Aorta (tissue), 5 donors: ENCODE measurements at places on chromosomes 3 and 15.
A peak's percentile ranks its signal among the peaks of the same experiment; 100 is the strongest.

GRCh38 chr3:24843955-24844354 lies 349.3 kb upstream of the THRB start:
- DNase-seq = no peak

DNA sequence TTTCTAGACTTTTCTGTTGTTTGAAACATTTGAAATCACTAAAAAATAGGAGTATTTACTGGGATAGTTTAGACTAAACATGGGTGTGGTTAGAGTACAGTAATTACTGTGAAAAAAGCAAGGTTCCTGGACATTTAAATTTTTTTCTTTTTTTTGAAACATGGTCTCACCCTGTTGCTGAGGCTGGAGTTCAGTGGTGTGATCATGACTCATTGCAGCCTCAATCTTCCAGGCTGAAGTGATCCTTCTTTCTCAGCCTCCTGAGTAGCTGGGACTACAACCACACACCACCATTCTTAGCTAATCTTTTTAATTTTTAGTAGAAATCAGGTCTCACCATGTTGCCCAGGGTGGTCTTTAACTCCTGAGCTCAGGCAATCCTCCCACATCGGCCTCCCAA lies 20.4 kb upstream of the CELF6 start:
- DNase-seq = no peak

DNA sequence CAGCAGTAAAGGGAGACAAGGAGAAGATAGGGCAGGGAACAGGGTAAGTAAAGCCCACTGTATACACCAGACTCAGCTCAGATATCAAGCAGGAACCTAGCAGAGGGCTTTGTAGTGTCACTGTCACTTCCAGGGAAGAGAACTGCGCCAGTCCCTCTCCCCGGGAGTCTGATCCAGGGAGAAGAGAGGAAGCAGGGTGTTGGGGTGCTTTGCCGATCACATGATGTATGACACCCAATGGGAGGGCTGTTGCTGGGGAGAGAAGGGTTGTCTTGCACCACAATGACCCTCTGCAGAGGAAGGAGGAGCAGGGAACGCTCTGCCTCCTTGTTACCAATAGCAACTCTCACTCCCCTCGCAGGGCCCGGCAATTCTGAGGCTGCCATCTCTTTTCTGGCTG lies 147.2 kb upstream of the SLC2A2 start:
- peak; percentile 76 for DNase-seq

GRCh38 chr3:115898656-115899410 lies 275.5 kb downstream of the GAP43 start:
- no peak for DNase-seq

- no peak for DNase-seq
These were observed 428.8 kb downstream of the PYDC2 start for GRCh38 chr3:191889756-191890155.

DNA sequence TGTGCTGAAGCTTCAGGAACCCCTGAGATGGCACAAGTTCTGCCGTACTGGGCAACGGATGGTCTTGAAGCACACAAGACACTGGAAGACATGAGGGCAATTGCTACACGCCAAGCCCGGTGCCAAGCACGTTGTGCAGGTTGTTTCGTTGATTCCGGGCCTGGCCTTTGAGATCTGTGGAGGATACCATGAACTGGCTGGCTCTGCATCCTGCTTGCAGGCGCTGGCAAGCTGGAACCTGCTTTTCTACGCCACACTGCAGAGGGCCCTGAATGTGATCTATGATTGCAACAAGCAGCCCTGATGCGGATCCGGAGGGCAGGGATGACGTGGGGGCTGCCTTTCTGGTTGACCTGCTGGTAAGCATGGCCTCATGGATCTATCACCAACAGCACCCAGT lies 262.5 kb upstream of the ATP10A start:
- no peak for DNase-seq

DNA sequence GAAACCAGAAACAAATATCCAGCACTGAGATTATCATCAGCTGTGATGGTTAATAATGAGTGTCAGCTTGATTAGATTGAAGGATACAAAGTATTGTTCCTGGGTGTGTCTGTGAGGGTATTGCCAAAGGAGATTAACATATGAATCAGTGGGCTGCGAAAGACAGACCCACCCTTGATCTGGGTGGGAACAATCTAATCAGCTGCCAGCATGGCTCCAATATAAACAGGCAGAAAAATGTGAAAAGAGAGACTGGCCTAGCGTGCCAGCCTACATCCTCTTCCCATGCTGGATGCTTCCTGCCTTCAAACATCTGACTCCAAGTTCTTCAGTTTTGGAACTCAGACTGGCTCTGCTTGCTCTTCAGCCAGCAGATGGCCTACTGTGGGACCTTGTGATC lies 869.5 kb downstream of the SI start:
- no peak for DNase-seq

DNA sequence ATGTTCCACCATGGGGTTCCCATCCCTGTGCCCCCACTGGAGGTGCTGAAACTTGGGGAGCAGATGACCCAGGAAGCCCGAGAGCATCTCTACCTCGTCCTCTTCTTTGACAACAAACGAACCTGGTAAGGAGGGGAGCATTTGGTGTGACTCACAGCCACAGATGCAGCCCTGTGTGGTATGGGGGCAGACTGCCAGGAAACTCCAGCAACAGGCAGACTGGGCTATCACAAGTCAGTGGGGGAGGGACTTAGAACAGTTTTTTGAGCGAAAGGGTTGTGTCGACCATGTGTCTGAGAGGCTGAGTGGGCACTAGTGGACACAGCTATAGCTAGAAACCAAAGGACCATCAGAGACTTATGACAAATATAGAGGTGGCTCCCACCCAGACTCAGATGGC lies 3.4 kb upstream of the OGG1 start:
- DNase-seq = no peak
